ENCODE measurements at places on chromosomes 1 and 21. TPM values are rescaled to one million over a fixed set of nuclear protein-coding genes. Genes with fewer than 3 reads are reported as not detected.

Gene PDE4B
- polyA plus RNA-seq: 1.3 TPM

Gene LAX1
- polyA plus RNA-seq: not detected

Gene PRDM2
- polyA plus RNA-seq: 13.7 TPM

Gene ACP6
- polyA plus RNA-seq: 47.1 TPM

Gene CELA2B
- not detected for polyA plus RNA-seq

Gene KRTAP13-2
- not detected for polyA plus RNA-seq

Gene OR2AK2
- not detected for polyA plus RNA-seq

Gene SPRR2B
- polyA plus RNA-seq: not detected

Gene SAMD11
- 17.1 TPM for polyA plus RNA-seq

Gene LYPLA2
- polyA plus RNA-seq: 162 TPM

Gene C1orf116
- 18.7 TPM for polyA plus RNA-seq

Gene RXFP4
- polyA plus RNA-seq: not detected

Gene TGFB2
- polyA plus RNA-seq: 13.6 TPM

Gene RGSL1
- not detected for polyA plus RNA-seq

Gene CA6
- not detected for polyA plus RNA-seq

Gene TNFAIP8L2
- polyA plus RNA-seq: 0.70 TPM

Gene TMEM269
- polyA plus RNA-seq: not detected

Gene SHISAL2A
- 0.89 TPM for polyA plus RNA-seq

Gene RHOU
- 70.5 TPM for polyA plus RNA-seq

Gene CXADR
- polyA plus RNA-seq: 66.3 TPM

Gene PIP5K1A
- polyA plus RNA-seq: 27.0 TPM

Gene PPIE
- polyA plus RNA-seq: 77.3 TPM

Measured in hepatocyte (in vitro differentiated cells).